HS-27A (cell line): ENCODE measurements at places on chromosomes 6 and 20.

GRCh38 chr20:49132995-49133478 is 55.1 kb downstream of the STAU1 start:
- peak; percentile 35 for DNase-seq

DNA sequence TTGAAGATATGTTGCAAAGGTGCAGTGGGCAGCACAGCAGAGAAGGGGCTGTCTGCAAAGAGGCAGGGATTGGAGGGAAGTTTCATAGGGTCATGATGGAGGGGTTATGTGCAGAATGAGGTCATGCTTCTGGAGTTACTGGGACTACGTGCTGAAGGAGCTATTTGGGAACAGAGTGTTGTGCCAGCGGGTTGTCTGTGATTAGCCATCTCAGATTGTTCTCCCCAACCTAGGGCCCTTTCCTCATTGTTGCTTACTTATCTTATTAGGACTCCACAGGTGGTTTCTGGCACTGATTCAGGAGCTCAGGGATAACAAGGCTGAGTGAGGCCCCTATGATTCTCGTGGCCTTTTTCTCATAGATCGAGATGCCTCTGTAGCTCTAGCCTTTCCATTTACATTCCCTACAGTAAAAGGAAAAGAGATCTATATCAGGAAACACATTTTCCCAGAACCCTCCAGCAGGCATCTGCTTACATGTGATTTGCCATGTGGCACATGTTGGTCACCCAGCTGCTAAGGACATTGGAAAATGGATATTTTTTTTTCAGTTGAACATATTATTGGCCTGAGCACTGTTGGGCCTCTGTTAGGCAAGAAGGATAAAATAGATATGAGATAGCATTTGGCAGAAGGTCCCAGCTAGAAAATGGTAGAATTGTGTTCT is 429.6 kb upstream of the PLCB4 start:
- DNase-seq, result no peak

DNA sequence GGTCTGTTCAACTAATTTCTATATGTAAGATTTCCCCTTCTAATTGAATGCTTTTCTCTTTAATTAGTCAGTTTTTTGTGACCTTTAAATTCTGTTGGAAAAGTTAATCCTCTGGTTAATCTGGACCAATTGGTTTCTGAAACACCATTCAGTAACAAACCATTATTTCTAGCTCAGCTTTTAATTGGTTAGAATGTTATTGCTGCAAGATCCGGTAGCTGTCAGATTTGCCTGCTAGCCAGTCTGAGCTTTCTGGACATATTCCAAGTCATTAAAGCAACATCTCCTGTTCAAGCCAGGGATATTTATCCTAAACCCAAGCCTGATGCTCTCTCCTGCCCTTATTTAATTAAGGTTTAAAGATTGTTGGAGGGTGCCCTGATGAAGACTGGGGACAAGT is 55.1 kb upstream of the FBXL4 start:
- no peak for DNase-seq

- DNase-seq, result peak; percentile 98
Measured at GRCh38 chr6:32952817-32953739, at the start of gene HLA-DMA. TSS of gene HLA-DMA (minus strand) at chr6:32953097. CDS start at chr6:32953036, 61 bp downstream.

DNA sequence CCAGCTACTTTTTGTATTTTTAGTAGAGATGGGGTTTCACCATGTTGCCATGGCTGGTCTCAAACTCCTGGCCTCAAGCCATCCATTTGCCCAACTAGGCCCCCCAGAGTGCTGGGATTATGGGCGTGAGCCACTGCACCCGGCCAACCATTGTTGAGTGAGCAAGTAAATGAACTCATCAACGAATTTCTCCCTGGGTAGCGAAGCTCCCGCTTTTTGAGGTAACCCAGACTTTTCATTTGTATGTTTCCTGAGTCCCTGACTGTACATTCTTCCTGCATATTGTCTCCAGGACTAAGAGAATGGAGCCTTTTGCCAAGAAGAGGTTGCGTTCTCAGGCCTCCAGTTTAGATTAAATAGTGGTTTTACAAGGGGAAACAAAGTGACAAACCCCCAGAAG is 36.4 kb downstream of the RIPOR3 start:
- no peak for DNase-seq

- DNase-seq, result no peak
Measured at GRCh38 chr6:6884193-6884627, 223.6 kb upstream of the RREB1 start.

DNA sequence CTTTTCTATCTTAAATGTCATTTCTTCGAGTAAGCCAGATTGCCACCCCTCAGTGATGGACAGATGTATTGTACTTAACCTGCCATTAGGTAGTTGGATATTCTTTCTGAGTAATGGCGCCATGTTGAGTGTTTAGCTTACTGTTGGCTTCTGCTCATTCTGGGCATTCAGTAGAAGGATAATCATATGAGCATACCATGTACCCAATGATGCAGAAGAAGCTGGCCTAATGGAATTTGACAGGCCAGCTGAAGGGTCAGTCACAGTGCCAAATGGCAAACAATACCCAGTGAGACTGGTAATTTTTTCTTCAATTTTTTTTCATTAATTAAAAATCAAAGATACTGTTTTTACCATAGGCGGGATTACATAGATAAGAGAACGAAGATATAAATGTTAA is 1010.8 kb upstream of the EYS start:
- DNase-seq, result no peak

DNA sequence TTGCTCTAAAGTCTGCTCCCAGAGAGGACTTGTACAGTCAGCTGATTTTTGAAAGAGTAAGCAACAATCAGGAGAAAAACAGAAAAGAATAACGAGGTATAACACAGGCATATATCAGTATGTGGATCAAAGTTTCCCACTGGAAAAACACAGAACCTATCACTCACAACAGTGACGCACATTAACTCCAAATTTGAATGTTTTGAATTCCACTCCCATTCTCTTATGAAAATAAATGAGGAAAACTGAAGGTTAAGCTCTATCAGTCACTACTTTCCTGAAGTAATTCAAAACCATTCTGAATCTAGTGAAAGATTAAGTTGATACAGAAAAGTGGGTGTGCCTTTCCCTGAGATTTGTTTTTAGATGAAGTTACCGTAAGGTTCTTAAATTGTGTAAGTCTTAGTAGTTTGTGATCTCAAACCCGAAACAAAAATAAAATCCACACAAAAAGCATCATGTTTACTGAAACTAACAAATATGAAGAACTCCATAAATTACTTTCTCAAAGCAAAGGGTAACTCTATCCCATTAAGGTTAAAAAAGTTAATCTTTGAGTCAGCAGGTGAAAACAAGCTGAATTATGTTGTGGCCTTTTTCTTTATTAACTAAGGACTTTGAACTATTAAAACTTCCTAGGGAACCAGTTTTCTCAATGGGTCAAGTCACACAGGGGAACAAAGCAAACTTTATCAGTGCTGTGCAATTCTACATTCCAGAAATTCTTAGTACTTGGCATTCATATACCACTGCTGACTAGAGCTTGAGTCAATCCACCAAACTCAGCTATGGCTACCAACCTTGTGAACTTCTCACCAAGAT is 115.7 kb downstream of the OGFRL1 start:
- DNase-seq, result peak; percentile 65

DNA sequence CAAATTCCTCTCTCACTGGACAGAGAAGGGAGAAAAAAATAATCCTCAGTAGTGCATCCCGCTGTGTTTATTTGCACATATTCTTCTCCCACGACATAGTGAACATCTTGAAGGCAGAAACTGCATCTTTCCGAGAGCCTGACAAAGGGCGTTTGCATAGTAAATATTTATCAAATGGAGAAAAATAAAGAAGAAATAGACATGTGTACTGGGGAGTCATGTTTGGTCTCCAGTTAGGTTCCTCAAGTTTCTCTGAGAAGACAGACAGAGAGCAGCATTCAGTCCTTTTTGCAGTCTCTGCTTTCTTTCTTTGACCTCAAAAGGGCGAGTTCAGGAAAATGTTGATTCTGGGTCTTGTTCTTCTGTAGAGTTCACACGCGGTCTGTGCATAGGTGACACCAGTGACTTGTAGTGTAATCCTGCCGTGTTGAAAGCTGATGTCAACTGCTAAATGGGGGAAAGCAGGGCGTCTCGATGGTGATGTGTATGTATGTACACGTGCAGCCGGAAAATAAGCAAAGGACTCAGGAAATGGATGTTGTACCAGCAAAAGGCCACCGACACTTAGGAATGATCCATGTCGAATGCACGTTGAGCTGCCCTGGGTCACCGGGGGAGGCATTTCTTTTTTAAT is 285.6 kb downstream of the ZNF217 start:
- DNase-seq, result no peak

- no peak for DNase-seq
Measured at GRCh38 chr6:506508-506907, 115.0 kb downstream of the IRF4 start.

GRCh38 chr6:31952140-31952805 is 6.4 kb downstream of the CFB start:
- DNase-seq, result peak; percentile 48

GRCh38 chr6:7818257-7819214 is 92.1 kb downstream of the TXNDC5 start:
- DNase-seq, result no peak

DNA sequence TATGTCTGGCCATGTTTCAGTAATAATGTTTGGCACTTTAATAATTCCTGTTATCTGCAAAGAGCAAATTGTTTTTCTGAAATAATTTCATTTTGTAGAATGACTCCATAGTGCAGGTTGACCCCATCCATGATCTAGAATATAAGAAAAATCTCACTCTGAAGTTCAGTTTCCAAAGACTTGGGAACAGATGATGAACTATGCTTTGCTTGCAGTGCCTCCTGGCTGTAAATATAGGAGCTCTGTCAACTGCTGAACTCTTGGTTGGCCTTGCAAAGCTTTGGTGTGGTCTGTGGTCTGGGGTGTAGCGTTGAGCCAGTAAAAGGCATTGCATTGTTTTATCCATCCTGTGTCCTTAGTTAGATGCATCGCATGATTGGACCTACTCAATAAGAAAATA is 104.0 kb downstream of the PLCB4 start:
- no peak for DNase-seq

- no peak for DNase-seq
Measured at GRCh38 chr6:156351346-156351966, 425.7 kb upstream of the ARID1B start.

GRCh38 chr6:31729979-31730630 is 1.0 kb upstream of the DDAH2 start:
- DNase-seq, result no peak

DNA sequence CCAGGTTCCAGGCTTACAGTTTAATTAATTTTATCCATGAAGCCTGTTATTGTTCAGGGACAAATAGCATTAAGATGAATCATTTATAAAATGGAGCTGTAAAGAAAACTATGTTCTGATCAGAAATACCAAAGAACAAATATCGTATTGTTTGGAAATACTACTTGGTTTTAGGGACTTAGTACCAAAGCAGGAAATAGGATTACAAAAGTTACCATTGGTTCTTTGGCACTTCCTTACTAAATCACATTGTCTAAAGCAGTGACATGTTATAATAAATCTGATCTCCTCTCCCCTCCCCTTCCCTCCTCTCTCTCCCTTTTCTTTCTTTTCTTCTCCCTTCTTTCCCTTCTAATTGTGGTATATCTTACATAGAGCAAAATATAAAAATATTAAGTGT is 29.6 kb downstream of the CRYBG1 start:
- no peak for DNase-seq

- no peak for DNase-seq
Measured at GRCh38 chr6:134512981-134513391, 195.1 kb upstream of the SGK1 start.

DNA sequence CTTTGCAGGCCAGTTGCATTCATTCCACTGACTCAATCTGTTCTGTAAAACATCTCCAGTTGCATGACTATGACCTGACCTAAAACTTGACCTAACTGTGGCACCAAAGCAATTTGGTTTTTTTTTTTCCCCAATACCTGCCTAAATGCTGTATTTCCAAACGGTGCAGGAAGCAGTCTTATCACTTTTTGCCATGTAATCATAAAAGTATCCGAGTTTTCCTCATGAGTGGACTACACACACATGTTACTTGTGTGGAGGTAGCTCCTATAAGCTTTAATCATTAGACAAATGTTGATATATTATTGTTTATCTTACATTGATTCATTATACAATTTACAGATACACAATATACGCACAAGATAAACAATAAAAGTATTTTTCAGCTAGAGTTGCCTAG is 373.7 kb downstream of the BTBD3 start:
- DNase-seq, result no peak

GRCh38 chr6:55456016-55456415 is 123.0 kb downstream of the HMGCLL1 start:
- no peak for DNase-seq

DNA sequence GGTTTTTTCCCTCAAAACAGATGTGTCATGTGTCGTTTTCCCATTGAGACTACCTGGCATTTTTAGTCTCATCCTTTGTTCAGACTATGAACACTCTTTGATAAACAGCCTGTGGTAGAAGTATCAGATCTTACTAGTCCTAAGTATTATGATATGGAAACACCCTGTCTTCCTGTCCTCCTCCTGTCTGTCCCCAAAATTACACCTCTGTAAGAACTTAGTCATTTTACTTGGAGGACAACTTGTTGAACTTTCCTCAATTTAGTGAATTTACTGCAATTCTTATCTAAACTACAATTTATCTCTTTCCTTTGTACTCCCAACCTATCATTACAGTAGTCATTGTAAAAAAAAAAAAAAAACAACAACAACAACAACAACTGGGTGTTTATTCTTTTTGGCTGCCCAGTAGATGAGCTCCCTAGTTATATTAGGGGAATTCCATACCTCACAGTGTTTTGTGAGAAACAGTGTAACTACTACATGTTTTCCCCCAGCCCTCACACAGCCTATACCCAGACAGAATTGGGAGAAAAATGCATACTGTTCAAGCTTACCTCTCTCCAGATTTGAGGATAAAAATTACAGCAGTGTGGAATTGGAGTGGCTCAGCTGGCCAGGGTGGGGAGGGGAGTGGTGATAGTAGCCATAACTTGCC is 18.5 kb upstream of the ERVFRD-1 start:
- DNase-seq, result no peak

GRCh38 chr6:161353208-161353613 is 79.3 kb upstream of the AGPAT4 start:
- no peak for DNase-seq

DNA sequence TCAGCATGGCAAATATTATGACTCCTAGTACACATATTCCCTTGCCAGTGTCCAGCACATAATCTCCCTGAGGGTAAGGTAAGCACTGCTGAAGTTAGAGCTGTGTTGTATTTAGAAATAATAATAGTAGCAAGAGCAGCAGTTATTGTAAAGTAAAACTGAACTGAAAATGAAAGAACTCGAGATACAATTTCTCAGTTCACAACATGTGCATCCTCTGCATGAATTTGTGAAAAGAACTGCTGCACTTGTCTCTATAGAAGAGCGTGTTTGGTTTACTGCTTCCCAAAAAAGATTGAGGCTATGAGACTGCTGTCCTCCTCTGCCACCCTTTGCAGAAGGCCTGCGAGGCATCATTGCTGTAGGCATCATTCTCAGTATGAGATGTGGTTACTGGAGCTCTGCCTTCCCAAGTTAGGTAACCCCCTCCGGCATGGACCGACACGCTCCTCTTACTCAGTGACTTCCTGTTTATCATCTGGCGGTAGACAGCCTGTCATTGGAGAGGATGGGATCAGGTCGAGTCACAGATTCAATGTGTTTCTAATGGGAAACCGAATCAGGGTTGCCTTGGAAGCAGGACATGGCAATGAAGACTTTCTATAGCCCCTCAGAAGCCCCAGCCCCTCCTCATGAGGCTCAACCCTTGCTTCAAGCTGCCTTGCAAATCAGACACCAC is 48.1 kb downstream of the SLC24A3 start:
- DNase-seq, result no peak

- no peak for DNase-seq
Measured at GRCh38 chr20:51010043-51010365, 12.9 kb downstream of the KCNG1 start.

- no peak for DNase-seq
Measured at GRCh38 chr6:79536585-79536953, 661 bp downstream of the LCA5 start.
